ENCODE measurements at places on chromosomes 4 and X.

DNA sequence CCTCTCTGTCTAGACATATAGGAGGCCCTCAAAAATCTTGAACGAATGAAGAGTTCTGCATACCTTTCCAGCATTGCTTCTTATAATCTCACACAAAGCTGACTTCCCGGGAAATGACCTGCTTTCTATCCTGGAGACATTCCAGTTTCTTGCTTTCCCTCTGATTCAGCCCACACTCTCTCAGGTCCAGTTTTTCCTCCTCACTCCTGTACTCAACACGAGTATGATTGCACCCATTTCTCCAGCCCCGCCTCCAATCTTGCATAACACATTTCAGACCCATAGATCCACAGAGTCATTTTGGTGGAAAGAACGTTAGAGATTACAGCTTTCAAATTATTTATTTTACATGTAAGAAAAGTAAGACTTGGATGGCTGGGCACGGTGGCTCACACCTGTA, 127.5 kb upstream of the TLR3 start:
- H3K27me3 ChIP-seq, result no peaks in the 10 kb centered on the region
- H3K4me3 ChIP-seq, result no peak overlapping the region
- H3K36me3 ChIP-seq, result no peaks in the 10 kb centered on the region
- DNase-seq, result no peak
- H3K27ac ChIP-seq, result no peak overlapping the region

- no peak overlapping the region for H3K27ac ChIP-seq
- DNase-seq, result no peak
- H3K36me3 ChIP-seq, result no peaks in the 10 kb centered on the region
- H3K4me1 ChIP-seq, result no peaks in the 10 kb centered on the region
- H3K4me3 ChIP-seq, result no peak overlapping the region
Measured at GRCh38 chr4:169464080-169464479, 148.3 kb downstream of the NEK1 start.

DNA sequence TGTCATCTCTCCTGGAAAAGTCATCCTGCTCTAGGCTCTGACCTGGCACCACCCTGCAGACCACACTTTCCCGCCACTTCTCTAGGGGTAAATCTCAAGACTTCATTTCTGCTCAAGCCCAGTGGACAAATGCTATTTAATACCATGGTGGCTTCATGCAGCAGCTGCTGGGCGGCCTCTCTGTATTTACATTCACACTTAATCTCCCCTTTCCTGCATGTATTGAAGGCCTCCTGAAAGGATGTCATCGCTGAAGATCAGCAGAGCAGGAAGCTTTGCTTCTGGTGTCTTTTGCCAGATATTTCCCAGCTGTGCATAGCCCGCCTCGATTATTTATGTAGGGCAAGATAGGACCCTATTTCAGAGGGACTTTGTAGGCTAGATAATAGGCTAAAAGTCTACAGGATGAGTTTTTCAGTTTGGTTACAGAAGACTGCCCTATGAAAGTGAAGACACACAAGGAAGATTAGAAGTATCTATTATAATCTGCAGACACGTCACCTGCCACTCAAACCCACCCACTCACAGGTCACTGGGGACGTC, 17.2 kb downstream of the PROM1 start:
- DNase-seq, result no peak
- no peaks in the 10 kb centered on the region for H3K36me3 ChIP-seq
- H3K27me3 ChIP-seq, result no peaks in the 10 kb centered on the region
- no peak overlapping the region for H3K4me3 ChIP-seq
- peak overlapping the region; percentile 64 for H3K27ac ChIP-seq

DNA sequence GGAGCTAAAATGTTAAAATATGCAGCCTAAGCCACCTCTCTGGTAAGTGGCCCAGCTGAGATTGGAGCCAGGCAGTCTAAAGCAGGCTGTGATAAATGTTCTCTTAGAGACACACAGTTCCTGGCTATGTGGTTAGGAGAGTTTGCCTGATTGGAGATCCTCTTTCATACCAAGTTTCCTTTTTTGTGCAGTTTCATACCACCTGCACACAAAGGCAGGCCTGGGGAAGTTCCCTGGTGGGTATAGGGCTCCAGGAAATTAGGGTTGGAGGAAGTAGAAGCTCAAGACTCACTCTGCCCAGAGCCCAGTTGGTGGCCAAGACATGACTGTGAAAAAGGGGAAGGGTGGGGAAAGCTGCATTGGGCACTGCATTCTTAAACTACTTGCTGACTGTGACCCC, 16.9 kb downstream of the CYBB start:
- no peak overlapping the region for H3K4me3 ChIP-seq
- H3K36me3 ChIP-seq, result no peaks in the 10 kb centered on the region
- no peaks in the 10 kb centered on the region for H3K27me3 ChIP-seq
- no peak for DNase-seq
- no peaks in the 10 kb centered on the region for H3K4me1 ChIP-seq

GRCh38 chr4:8817813-8818062, 53.9 kb downstream of the HMX1 start:
- DNase-seq, result peak; percentile 11
- H3K27me3 ChIP-seq, result no peaks in the 10 kb centered on the region
- no peak overlapping the region for H3K4me3 ChIP-seq
